ENCODE measurements at places on chromosomes 6 and 20.

DNA sequence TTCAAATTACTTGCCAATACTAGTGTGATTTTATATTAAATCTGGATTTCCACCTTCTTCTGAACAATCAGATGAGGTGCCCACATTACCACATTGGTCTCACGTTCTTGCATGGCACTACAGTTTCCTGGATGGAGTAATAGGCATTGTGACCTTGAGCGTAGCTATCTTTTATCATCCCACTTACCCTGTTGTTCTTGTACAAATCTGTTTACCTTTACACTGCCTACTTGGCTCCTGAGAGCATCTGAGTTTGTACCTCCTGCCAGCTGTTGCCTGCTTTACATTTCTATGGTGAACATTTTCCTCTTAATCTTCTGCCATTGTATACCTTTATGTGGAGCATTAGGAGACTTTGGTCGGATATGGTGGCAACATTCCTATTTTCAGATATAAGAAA, 90.7 kb downstream of the AKAP7 start:
- no peak for DNase-seq

- DNase-seq = no peak
Observed at GRCh38 chr20:35742741-35743523, 872 bp upstream of the RBM39 start.

DNA sequence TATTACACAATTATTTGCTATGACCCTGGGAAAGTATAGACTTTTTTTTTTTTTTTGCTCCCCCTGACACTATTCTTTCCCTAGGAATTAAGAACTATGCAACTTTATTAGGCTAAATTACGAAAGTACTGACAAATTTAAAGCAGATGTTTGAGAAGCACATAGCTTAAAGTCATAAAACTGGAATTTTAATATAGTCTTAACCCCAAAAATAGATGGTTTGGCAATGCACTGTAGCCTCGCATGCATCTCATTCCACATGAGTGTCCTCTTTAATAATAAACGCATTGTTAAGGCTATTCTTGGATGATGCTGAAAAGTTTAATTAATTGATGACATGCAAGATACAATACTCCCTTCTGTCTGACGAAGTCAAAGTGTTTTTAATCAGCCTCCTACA, 49.3 kb downstream of the TBC1D7 start:
- DNase-seq = no peak

- no peak for DNase-seq
Observed at GRCh38 chr20:36270744-36271638, 34.7 kb downstream of the AAR2 start.

GRCh38 chr6:113094779-113095178, 747.6 kb downstream of the RFPL4B start:
- DNase-seq = no peak

GRCh38 chr6:41683273-41683522, 44.9 kb downstream of the MDFI start:
- no peak for DNase-seq

- DNase-seq = no peak
Observed at GRCh38 chr6:7052443-7053011, 55.2 kb upstream of the RREB1 start.

DNA sequence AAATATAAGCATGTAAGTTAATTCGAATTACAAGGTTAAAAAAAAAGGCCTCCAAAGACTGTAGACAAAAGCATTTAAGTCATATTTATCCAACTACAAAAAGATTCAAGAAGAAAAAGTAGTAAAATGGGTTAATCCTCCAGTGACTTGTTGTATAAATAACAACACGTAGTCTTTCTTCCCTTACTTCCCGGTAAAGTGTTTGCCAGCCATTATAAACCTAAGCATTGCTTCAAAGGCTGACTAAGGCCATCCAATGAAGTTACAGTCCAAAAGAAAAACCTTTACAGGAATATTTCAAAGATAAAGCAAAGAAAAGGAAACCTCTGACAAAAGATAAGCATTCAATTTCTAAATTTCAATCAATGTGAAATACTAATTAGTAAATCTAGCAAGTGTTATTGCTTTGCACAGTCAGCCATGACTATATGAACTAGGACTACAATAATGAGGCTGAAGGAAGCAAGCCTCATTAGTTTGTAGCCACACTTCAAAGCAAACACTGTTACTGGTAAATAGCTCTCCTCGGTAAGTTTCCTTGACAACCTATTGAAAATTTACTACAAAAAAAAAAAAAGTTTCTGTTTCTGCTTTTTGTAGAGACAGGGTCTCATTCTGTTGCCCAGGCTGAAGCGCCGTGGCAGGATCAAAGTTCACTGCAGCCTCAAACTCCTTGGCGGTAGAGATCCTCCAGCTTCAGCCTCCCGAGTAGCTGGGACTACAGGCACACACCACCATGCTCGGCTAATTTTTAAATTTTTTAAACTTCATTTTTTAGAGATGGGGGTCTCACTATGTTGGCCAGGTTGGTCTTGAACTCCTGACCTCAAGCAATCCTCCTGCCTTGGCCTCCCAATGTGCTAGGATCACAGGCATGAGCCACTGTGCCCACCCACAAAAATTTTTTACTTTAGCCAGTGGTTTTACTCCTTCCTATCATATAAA, 46.0 kb downstream of the NUDT3 start:
- DNase-seq = no peak

GRCh38 chr6:170200458-170200891, 90.4 kb downstream of the DLL1 start:
- no peak for DNase-seq

GRCh38 chr6:149513915-149514314, 29.1 kb upstream of the ZC3H12D start:
- no peak for DNase-seq

DNA sequence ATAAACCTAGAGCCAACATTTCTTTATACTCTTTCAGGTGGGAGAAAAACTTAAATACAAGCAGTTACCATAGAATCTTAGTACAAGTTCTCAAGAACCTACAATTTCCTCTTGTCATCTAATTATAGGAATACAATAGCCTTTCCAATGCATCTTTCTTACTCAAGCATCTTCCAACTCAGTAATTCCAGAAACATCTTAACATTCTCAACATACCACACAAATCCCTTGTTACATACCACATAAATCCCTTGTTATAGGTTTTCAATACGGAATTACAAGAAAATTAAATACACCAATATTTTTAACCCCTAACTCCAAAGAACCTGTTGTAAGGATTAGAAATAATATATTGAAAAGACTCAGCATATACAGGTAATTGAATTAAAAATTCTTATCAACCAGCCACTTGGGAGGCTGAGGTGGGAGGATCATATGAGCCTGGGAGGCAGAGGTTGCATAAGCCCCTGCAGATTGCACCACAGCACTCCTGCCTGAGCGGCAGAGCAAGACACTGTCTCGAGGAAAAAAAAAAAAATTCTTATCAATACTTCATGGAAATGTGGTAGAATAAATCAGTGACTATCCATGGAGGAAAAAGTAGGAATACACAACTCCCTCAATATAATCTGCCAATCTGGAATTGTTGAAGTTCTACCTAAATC, 127.5 kb upstream of the CCDC28A start:
- no peak for DNase-seq

- no peak for DNase-seq
Observed at GRCh38 chr6:10309457-10310329, 105.2 kb downstream of the TFAP2A start.

DNA sequence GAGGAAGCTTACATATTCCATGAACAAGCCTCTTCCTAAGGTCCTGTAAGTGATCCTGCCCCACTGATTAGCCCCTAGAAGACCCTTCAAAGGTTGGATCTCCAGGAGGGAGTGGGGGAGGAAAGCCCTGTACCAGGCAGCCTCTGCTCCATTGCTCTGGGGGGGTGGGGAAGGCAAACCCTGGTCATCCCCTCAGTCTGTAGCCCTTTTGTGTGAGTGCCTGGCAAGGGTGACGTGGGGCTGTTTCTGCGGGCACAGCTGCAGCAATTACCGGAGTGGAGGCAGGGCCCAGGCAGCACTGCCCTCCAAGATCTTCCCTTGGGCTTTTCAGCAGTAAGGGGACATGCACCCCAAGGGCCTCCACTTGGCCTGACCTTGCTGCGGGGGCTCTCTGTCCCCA, at the start of gene MOG:
TSS of gene MOG (plus strand) at position 295 of the 400 bp plus-strand sequence. CDS start 118 bp downstream, outside the sequence.
- no peak for DNase-seq

- no peak for DNase-seq
Observed at GRCh38 chr20:63089051-63089907, 82.5 kb upstream of the BHLHE23 start.

- no peak for DNase-seq
Observed at GRCh38 chr6:69848552-69848951, 17.8 kb upstream of the COL19A1 start.

- no peak for DNase-seq
Observed at GRCh38 chr20:919491-919916, 3.4 kb upstream of the ANGPT4 start.

GRCh38 chr20:45390931-45391330, 12.8 kb upstream of the TP53TG5 start:
- DNase-seq = no peak

- peak; percentile 63 for DNase-seq
Observed at GRCh38 chr20:63739130-63740069, at the start of gene SLC2A4RG. Gene SLC2A4RG, plus strand, starts transcription at chr20:63739776. Its CDS starts 137 bp downstream, at chr20:63739913.
